Activated naive CD4-positive, alpha-beta T cell (primary cell): ENCODE measurements at places on chromosomes 16 and 17.

DNA sequence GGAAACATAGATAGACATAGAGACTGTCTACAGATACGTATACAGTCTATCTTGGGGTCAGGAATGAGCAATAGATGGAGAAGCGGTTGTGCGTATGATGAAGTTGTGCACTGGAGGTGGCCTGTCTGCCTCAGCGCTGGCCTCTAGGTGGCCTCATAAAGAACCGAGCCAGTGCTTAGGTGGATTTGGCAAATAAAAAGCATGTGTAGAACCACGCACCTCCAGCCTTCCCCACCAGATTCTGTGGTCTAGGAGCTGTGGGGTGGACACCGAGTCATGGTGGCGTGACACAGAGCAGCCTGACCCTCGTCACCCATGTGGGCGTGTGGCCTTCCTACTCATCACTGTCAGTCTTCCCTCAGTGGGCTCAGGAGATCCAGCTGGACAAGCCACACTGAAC is 34.0 kb downstream of the PGS1 start:
- DNase-seq, result no peak

GRCh38 chr17:7479213-7480088 is at the start of gene ZBTB4:
TSS of gene ZBTB4 (minus strand) at chr17:7479631. CDS start at chr17:7466801, 12,830 bp downstream.
- DNase-seq, result peak; percentile 67

DNA sequence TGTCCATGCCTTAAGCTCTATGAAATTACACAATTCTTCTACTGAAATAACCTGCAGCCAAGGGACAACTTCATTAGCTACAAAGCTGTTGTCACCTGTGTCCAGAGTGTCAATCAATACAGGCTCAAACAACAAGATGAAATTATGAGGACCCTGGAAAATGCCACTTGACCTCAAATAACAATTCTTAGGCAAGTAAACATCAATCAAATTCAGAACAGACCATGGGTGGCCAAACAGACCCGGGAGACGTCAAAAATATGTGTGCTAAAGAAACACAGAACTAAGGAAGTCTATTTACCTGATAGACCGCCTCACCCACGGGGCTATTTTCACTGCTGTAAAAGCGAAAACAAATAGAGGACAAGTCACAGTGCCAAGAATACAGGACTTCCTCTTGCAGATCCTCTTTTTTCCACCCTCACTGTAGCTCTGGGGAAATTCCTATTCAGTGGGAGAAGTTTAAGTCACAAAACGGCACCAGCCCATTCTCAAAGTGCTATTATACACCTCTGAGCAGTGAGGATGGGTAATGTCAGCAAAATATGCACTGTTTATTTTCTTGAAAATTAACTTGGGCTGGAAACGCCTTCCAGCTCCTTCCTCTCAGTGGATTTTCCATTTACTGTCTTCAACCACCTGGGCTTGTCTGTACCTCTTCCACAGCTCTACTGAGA is 2.7 kb downstream of the LITAF start:
- no peak for DNase-seq

- no peak for DNase-seq
Measured at GRCh38 chr17:64117981-64118979, 11.7 kb downstream of the ERN1 start.

- DNase-seq, result no peak
Measured at GRCh38 chr16:12723681-12724080, 80.0 kb downstream of the CPPED1 start.

DNA sequence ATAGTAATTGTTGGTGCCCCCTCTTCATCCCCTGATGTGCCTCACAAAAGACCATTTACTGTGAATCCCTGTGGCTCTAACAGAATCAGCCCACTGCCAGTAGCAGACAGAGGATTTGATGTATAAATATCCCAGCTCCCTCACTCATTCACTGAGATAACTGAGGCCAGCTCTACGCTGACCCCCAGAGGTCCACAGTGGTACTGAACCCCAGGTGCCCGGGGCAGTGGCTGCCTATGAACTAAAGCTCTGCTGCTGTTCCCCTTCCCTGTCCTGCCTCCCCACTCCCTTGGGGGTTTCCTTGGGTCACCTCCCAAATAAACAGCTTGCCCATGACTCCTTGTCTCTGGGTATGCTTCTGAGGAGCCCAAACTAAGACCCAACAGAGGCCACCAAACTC is 295.8 kb downstream of the FOXL1 start:
- DNase-seq, result no peak

DNA sequence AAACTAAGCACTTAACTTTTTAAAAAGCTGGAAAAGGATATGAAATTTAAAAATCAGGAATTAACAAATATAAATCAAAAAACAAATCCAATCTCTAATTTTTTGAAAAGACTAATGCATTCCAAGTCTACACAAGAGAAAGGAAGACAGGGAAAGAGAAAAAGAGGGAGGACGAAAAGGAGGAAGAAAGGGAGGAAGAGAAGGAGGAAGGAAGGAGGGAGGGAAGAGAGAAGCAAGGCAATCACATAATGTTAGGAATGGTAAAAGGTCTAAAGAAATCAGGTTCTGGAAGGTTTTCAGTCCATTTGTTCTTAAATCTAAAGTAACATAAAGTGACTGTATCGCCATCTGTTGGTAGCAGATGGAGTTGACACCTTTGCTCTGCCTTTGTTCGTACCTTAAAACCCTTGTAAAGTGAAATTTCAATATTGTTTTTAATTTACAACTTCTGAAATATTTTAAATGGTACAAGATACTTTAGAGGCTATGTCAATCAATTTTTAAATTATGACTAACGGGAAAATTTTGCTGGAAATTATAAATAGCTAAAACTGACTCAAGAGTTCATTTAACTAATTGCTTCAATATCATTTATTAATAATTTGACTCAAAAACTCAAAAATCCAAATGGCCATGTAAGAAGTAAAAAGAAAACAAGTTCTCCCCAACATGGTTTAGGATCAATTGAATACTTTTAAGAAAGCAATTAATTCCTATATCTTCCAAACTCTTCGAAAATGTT is 20.4 kb upstream of the CDYL2 start:
- no peak for DNase-seq
